ENCODE measurements at places on chromosomes 1 and 21. TPM values are rescaled to one million over a fixed set of nuclear protein-coding genes. Genes with fewer than 3 reads are reported as not detected.

The SLC35F3 gene
- total RNA-seq = 6.4 TPM

- no peaks in the 10 kb centered on the region for H3K27me3 ChIP-seq
- no peak overlapping the region for H3K27ac ChIP-seq
- peaks cover 56% of the 10 kb centered on the region for H3K4me1 ChIP-seq
- peak; percentile 73 for DNase-seq
- H3K36me3 ChIP-seq = no peaks in the 10 kb centered on the region
- no peak overlapping the region for H3K4me3 ChIP-seq
Measured at GRCh38 chr1:154474802-154475201, 27.2 kb upstream of the TDRD10 start.

DNA sequence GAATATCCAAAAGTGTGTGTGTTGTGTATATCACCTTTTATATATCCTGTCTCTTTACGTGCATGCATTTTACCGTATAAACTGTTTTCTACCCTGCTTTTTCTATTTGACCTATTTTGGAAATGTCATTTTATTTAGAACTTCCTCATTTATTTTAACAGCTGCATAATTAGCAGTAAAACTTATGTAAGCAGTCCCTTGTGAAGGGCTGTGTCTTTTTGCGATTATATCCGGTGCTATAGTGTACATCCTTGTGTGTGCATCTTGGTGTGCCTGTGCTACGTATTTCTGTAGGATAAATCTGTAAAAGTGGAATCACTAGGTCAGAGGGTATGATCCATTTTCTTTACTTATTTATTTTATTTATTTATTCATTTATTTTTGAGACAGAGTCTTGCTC is 7.2 kb downstream of the LGALS8 start:
- DNase-seq = no peak
- H3K36me3 ChIP-seq = peaks cover 8% of the 10 kb centered on the region
- H3K27me3 ChIP-seq = no peaks in the 10 kb centered on the region
- peaks cover 11% of the 10 kb centered on the region for H3K4me1 ChIP-seq

DNA sequence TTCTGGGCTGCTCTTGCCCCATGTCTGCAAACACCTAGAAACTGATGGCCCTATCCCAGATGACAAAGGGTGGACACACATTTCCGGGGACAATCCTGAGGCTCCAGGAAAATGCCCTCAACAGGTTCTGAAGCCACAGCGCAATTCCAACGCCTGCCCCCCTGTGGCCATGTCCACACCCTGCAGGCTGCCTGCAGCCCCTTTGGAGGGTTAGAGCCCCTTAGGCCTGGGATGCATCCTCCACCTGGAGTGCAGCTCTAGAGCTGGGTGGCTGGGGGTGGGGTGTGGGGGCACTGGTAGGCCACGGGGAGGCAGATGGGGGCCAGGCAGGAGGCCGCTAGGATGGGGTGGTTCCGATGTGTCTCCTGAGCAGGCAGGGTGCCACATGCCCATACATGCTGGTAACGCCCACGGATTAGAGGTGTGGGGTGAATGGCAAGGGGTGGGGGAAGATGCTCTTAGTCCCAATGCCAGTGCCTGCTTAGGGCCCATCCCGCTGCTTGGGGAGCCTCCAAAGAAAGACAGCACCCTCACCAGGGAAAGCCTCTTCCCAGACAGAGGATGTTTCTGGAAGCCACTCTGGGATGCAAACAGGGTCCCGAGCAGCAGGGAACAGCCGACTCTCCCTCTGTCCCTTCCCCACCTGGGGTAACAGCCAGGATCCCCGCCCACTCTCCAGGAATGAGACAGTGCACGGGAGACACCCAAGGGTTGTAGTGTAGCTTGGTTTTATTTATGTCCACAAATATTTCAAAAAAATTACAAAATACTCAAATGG is 34.0 kb downstream of the SLC45A1 start:
- 0 out of 2 replicates have a peak, but pooled peaks cover 6% of the 10 kb centered on the region for H3K36me3 ChIP-seq
- no peaks in the 10 kb centered on the region for H3K4me1 ChIP-seq
- DNase-seq = no peak
- H3K27me3 ChIP-seq = no peaks in the 10 kb centered on the region
